Smooth muscle cell of trachea (primary cell): ENCODE measurements at places on chromosomes 5 and 9. TPM values are rescaled to one million over a fixed set of nuclear protein-coding genes. Genes with fewer than 3 reads are reported as not detected.

Gene C9orf153
- 0.15 and 0.50 TPM in 2 replicates for total RNA-seq

Gene PCDHB6
- total RNA-seq: 0.33 TPM in 1 of 2 replicates, not detected in the other

Gene FNIP1
- 88.3 and 107 TPM in 2 replicates for total RNA-seq

Gene OTP
- not detected in 2 replicates for total RNA-seq

Gene ITGA2
- total RNA-seq: 22.8 and 24.5 TPM in 2 replicates

Gene STXBP1
- 41.8 and 49.9 TPM in 2 replicates for total RNA-seq

Gene ANKRD33B
- 2.6 and 25.0 TPM in 2 replicates for total RNA-seq

Gene MEF2C
- total RNA-seq: 10.4 and 14.1 TPM in 2 replicates

Gene SSBP2
- 41.7 and 50.3 TPM in 2 replicates for total RNA-seq

Gene UBTD2
- 23.2 and 25.5 TPM in 2 replicates for total RNA-seq

Gene EIF4EBP3
- total RNA-seq: 1.5 and 3.3 TPM in 2 replicates

Gene F2R
- 170 and 200 TPM in 2 replicates for total RNA-seq

Gene SLC27A6
- total RNA-seq: under 0.01 and 0.15 TPM in 2 replicates

Gene PHF24
- total RNA-seq: under 0.01 TPM in 1 of 2 replicates, not detected in the other

Gene SOWAHA
- 0.15 and 0.17 TPM in 2 replicates for total RNA-seq

Gene SYNPO
- total RNA-seq: 3.3 and 12.9 TPM in 2 replicates

Gene LMX1B
- not detected in 2 replicates for total RNA-seq

Gene STKLD1
- 1.2 TPM in 2 replicates for total RNA-seq

Gene SHOC1
- under 0.01 and 0.17 TPM in 2 replicates for total RNA-seq

Gene DNM1
- 83.0 and 86.0 TPM in 2 replicates for total RNA-seq

Gene SLCO6A1
- total RNA-seq: not detected in 2 replicates

Gene MAT2B
- 90.3 and 135 TPM in 2 replicates for total RNA-seq

Gene ZFAND5
- 149 and 193 TPM in 2 replicates for total RNA-seq

Gene UGT3A2
- total RNA-seq: not detected in 2 replicates

Gene FGFR4
- total RNA-seq: 20.1 and 36.7 TPM in 2 replicates

Gene ABO
- total RNA-seq: not detected in 2 replicates

Gene CDC20B
- total RNA-seq: under 0.01 TPM in 1 of 2 replicates, not detected in the other

Gene DDX4
- under 0.01 TPM in 1 of 2 replicates, not detected in the other for total RNA-seq

Gene FOXD4L4
- total RNA-seq: 0.17 and 0.29 TPM in 2 replicates

Gene PCDHA7
- 0.29 and 0.66 TPM in 2 replicates for total RNA-seq

Gene GABRP
- not detected in 2 replicates for total RNA-seq

Gene ZDHHC12
- 44.8 and 51.5 TPM in 2 replicates for total RNA-seq

Gene ARL10
- total RNA-seq: 12.1 and 16.3 TPM in 2 replicates

Gene IRGM
- total RNA-seq: not detected in 2 replicates

Gene USP20
- 15.1 and 17.0 TPM in 2 replicates for total RNA-seq

Gene CDX1
- 0.15 and 0.17 TPM in 2 replicates for total RNA-seq

Gene MELK
- 5.3 and 35.3 TPM in 2 replicates for total RNA-seq

Gene FGF18
- total RNA-seq: 0.29 and 0.99 TPM in 2 replicates

Gene SELENOP
- total RNA-seq: 334 and 703 TPM in 2 replicates

Gene BTNL8
- total RNA-seq: not detected in 2 replicates

Gene IL17B
- not detected in 2 replicates for total RNA-seq

Gene CCL28
- 1.3 and 2.9 TPM in 2 replicates for total RNA-seq

Gene SHB
- 18.2 and 35.2 TPM in 2 replicates for total RNA-seq

Gene SLC46A2
- not detected in 2 replicates for total RNA-seq

Gene WDR36
- 81.6 and 96.4 TPM in 2 replicates for total RNA-seq

Gene NOP16
- 4.5 and 7.6 TPM in 2 replicates for total RNA-seq

Gene SH2D3C
- 0.29 TPM in 1 of 2 replicates, not detected in the other for total RNA-seq

Gene GLT6D1
- total RNA-seq: not detected in 2 replicates

Gene SLC9A3
- total RNA-seq: 0.87 and 1.3 TPM in 2 replicates

Gene FOXD4
- 0.17 TPM in 1 of 2 replicates, not detected in the other for total RNA-seq
